Hepatocyte (in vitro differentiated cells): ENCODE measurements at places on chromosomes 1 and 21. TPM values are rescaled to one million over a fixed set of nuclear protein-coding genes. Genes with fewer than 3 reads are reported as not detected.
A peak's percentile ranks its signal among the peaks of the same experiment; 100 is the strongest.

Gene ITSN1
- total RNA-seq: 46.0 and 46.1 TPM in 2 replicates

Gene HES2
- total RNA-seq: 0.27 and 0.44 TPM in 2 replicates

DNA sequence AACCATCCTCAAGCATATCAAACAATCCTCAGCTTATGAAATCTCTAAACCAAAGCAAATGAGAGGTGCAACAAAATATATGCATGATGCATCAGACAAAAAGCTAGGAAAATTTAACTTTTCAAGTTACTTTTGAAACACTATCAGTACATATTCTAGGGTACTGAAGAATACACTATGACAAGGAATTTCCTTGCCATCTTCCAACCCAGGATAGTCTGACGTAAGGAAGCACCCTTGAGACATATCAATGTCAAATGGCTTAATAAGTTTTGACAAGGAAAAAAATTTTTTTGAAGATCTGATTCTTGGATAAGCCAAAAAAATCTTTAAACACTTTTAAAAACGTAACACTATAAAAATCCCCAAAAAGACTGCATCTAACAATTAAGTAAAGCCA, 64.9 kb downstream of the KIFAP3 start:
- H3K27me3 ChIP-seq: no peaks in the 10 kb centered on the region
- H3K4me3 ChIP-seq: no peak overlapping the region
- no peak overlapping the region for H3K27ac ChIP-seq
- no peaks in the 10 kb centered on the region for H3K36me3 ChIP-seq

- peak overlapping the region; percentile 96 for H3K27ac ChIP-seq
- H3K36me3 ChIP-seq: no peaks in the 10 kb centered on the region
- H3K4me3 ChIP-seq: no peak overlapping the region
- no peaks in the 10 kb centered on the region for H3K27me3 ChIP-seq
- DNase-seq: peak; percentile 66
These were observed 24.1 kb downstream of the GPR3 start for GRCh38 chr1:27416387-27417111.

DNA sequence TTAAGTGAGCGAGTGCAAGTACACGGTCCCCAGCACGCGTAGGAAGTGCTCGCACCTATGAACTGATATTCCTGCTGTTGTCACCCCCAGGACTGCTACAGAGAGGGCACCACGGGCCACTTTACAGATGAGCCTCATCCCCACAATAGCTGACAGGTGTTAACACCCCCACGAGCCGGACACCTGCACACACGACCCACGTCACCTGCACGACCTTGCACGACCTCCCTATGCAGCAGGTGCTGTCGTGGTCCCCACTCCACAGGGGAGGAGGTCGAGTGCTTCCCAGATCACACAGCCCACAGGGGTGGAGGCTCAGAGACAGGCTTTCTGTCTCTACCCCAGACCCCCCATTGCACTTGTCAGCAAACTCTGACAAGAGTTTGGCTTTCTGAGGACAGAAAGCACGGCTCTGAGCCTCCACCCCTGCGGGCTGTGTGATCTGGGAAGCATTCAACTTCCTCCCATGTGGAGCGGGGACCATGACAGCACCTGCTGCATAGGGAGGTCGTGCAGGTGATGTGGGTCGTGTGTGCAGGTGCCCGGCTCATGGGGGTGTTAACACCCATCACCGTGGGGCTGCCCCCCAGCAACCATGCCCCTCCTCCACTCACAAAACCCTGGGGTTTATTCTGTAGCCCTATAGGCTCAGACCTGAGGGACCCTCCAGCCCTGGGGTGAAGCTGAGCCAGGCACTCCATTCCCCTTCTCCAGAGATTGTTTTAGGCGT, 80.8 kb downstream of the MATN1 start:
- H3K27ac ChIP-seq: no peak overlapping the region
- H3K36me3 ChIP-seq: no peaks in the 10 kb centered on the region
- DNase-seq: no peak
- peaks cover 10% of the 10 kb centered on the region for H3K27me3 ChIP-seq

DNA sequence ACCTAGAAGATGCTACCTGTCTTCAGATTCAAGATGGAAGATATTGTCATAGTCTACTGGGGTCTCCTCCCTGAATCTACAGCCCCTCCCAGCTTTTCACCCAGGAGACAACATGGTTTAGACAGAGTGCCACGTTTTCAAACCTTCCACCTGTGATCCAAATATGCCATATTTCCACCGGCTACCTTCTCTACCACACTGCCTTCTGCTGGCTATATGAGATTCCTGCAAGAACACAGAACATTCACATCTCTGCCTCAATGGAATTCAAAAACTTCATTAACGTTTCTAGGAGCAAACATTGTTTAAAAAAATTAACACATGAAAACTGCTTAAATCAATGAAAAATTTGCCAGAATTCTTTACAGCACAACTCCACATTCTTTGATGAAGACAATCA, 12.9 kb upstream of the LELP1 start:
- no peak for DNase-seq
- no peak overlapping the region for H3K27ac ChIP-seq
- H3K36me3 ChIP-seq: no peaks in the 10 kb centered on the region
- no peaks in the 10 kb centered on the region for H3K27me3 ChIP-seq

GRCh38 chr1:42931108-42931539, 27.5 kb downstream of the SLC2A1 start:
- H3K4me3 ChIP-seq: no peak overlapping the region
- peak; percentile 56 for DNase-seq
- H3K27me3 ChIP-seq: no peaks in the 10 kb centered on the region
- no peaks in the 10 kb centered on the region for H3K36me3 ChIP-seq
- no peak overlapping the region for H3K27ac ChIP-seq

DNA sequence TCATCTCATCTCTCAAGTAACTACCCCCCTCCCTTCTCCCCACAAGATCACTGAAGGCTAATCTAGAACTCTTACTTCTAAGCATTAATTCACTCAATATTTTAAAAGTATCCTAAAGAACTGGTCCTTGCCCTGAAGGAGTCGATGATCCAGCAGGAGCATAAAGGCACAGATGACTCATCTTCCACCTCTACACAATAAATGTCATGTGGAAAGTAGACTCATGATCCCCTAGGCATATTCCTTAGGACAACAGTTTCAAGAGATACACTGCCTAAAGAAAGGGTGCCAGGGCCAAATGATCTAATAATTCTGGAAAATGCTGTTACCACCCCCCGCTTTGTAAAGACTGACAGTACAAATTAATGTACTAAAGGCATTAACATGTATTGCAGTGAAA, 85.8 kb upstream of the DIRAS3 start:
- peaks cover 8% of the 10 kb centered on the region for H3K4me1 ChIP-seq
- H3K27ac ChIP-seq: no peak overlapping the region
- no peak for DNase-seq
- H3K4me3 ChIP-seq: no peak overlapping the region
- H3K36me3 ChIP-seq: no peaks in the 10 kb centered on the region
- no peaks in the 10 kb centered on the region for H3K27me3 ChIP-seq

GRCh38 chr1:19350566-19350965, 38.4 kb downstream of the SLC66A1 start:
- H3K4me3 ChIP-seq: no peak overlapping the region
- no peaks in the 10 kb centered on the region for H3K27me3 ChIP-seq
- H3K27ac ChIP-seq: no peak overlapping the region
- H3K36me3 ChIP-seq: no peaks in the 10 kb centered on the region
- no peaks in the 10 kb centered on the region for H3K4me1 ChIP-seq
- DNase-seq: no peak

DNA sequence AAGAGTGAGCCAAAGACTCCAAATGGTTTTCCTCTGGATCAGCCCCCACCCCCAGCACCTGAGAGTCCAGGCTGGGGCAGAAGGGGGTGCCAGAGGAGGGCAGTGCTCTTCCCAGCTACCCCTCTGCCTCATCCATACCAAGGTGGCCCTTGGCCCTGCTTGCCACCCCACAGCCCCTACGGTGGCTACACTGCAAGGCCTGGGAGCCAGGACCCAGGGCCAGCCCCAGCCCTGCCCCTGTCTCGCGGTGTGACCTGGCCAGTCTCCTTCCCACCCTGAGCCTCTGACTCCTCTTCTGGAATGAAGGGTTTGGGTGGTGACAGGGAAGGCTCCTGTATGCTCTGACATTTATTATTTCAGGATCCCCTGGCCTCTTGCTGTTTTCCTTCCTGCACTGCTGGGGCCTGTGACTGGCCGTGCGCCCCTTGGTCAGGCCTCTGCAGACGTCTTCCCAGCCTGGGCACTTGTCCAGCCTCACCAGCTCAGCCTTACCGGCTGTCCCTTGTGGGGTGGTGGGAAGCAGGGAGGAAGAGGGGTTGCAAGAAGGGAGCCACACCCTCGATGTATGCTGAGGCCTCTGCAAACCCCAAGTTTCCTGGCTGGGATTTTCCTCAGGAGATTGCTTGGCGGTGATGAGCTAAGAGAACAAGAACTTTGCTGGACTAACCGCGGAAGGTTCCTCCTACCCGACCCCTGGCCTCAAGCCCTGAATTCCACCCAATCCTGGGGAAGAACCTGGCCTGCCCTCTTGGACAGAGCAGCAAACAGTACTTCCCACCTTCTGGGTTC, 13.5 kb downstream of the ASAP3 start:
- H3K4me1 ChIP-seq: peaks cover 21% of the 10 kb centered on the region
- no peak for DNase-seq
- H3K27me3 ChIP-seq: no peaks in the 10 kb centered on the region

Gene SFN
- 2.5 and 3.4 TPM in 2 replicates for total RNA-seq
